NCI-H2081 (cell line): ENCODE measurements at places on chromosomes 1 and 21.

DNA sequence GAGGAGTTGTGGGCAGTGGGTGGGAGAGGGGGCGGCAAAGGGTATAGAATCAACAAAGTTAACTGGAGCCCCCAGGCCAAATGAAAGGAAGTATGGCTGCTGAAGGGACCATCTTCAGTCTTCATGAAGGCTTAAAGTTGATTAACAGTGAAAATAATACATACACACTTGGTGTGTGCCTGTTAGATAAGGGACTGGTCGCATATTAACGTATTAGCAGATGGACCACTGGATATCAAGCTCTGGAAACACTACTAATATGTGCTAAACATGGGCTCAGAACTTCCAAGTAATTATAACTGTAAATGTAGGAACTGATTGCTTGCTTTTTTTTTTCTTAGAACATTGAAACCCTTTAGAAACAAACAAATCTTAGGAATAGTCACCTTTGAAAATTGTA is 224.7 kb upstream of the KIAA0040 start:
- no peak for DNase-seq

GRCh38 chr1:168199056-168199455 is 20.3 kb downstream of the TIPRL start:
- DNase-seq: no peak

DNA sequence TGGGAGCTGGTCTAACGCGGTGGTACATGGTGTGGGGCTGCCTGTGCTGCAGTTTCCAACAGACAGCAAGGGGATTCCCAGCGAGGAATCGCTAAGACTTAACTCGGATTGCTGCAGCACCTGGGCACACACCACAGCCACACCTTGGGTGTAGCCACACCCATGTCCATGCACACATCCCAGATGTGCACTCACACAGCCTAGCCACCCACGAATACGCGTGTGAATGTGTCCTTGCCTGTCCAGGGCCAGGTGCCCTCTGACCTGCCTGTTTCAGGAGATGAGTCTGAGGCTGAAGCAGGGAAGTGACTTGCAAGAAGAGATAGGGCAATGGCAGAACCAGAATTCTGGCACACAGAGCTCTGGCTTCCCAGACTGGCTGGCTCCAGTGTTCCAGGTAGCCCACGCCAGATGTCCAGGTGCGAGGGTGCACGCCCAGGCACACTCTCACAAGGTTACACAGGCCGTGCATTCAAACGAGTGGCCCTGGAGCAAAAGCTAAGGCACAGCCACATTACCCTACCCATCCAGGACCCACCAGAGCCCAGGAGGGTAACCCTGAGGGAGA is 272.7 kb downstream of the TRABD2B start:
- DNase-seq: no peak

DNA sequence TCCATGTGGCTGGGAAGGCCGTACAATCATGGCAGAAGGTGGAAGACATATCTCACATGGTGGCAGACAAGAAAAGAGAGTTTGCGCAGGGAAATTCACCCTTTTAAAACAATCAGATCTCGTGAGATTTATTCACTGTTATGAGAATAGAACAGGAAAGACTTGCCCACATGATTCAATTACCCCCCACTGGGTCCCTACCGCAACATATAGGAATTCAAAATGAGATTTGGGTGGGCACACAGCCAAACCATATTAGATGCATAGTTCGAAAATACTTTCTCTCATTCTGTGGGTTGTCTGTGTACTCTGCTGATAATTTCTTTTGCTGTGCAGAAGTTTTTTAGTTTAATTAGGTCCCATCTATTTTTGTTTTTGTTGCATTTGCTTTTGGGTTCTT is 990.3 kb downstream of the PLA2G4A start:
- DNase-seq: no peak

GRCh38 chr1:227192163-227192562 is 126.1 kb downstream of the CDC42BPA start:
- no peak for DNase-seq

- DNase-seq: no peak
Observed at GRCh38 chr1:62285440-62285839, 33.8 kb downstream of the KANK4 start.

DNA sequence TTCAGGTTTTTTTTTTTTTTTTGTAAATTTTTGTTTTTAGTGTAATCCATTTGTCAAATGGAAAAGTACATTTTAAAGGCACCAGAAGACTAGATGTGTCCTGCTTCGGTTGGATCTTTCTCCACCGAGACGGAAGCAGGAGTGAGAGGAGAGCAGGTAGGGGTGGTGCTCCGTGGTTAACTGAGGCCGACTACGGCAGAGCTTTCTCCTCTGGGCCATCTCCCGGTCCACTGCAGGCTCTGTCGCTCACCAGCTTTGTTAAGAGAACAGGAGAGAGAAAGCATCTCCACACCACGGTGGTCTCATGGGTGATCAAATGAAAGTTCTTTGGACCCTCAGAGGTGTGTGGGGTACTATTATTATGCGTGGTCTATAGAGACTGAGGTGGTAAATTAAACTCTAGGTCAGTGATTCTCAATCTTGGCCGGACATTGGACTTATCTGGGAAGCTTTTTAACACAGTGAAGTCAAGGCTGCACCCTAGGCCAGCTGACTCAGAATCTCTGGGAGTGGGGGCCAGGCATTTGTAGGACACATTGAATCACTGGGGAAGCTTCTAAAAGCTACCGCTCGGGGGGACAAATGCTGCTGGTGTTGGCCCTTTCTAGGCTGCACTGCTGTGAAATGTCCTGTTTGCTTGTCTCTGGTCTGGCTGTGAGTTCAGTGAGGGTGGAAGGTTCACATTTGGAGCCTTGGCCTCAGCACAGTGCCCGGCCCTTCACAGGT is 25.0 kb downstream of the ABCA4 start:
- DNase-seq: no peak

DNA sequence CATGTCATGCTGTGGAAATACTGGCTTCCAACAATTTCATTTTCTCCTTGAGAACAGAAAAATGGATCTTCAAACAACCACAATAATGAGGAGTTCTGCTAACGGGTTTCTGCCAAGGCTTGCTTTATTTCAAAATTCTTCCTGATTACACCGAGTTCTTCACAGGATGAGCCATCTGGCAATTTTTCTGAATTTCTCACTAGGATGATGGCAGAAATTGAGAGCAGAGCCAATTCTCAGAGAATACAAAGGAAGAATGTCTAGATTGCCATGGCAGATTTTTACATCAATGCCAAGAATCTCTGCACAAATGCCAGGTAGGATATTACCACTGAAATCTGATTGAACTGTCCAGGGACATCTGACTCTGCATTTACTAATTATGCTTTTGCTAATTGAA is 619.0 kb upstream of the CHRM3 start:
- no peak for DNase-seq

- DNase-seq: peak; percentile 73
Observed at GRCh38 chr1:210536254-210536961, 207.7 kb downstream of the HHAT start.

DNA sequence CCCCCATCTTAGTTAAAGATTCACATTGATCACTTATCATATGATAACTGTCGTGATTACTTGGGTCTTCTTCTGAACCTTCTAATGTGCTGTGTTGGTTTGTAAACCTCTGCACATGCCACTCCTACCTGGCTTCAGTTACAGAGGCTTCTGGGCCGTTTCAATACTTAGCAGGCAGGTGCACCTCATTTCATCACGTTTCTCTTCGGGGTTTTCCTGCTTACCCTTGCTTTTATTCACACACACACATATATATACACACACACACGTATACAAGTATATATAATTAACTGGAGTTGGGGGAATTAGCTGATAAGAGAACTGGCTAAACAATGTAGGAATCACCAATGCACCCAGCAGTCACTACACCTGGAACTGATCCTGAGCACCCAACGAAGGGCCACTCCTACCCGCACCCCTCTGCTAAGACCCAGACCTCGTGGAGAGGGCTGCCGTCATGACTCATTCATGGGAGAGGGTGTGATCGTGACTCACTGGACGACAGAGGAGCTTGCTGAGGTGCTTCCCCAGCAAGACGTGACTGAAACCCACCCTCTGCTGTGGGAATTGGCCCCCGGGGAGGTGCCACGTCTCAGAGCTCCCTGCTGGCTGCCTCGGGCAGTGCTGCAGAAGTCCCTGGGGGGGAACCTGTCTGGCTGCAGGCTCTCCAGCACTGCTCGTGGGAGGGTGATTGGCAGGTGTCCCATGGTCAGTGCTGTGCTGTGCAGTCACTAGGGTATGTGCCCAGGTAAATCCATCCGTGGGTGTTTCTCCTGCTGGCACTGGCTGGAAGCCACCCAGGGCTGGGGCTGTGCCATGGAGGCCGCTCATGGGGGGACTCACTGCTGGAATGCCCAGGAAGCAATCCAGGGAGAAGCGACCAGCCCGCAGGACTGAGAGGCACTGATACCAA is 166.6 kb downstream of the DYRK1A start:
- no peak for DNase-seq

DNA sequence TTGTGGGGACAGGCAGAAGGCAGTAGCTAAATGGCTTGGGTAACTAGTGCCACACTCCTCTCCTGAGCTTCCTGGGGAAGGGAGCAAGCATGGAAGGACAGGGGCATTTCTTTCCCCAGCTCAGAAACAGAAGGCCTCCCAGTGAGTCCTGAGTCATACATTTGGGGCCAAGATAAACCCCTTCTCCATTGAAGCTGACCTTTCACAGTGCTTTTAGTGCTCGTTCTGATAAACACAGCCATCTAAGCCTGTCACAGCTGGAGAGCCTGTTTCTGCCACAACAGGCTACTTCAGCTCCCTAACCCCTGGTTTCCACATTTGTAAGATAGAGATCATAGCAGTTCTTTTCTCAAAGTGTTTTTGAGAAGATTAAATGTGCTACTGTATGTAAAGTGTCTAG is 374.0 kb downstream of the LMX1A start:
- no peak for DNase-seq

DNA sequence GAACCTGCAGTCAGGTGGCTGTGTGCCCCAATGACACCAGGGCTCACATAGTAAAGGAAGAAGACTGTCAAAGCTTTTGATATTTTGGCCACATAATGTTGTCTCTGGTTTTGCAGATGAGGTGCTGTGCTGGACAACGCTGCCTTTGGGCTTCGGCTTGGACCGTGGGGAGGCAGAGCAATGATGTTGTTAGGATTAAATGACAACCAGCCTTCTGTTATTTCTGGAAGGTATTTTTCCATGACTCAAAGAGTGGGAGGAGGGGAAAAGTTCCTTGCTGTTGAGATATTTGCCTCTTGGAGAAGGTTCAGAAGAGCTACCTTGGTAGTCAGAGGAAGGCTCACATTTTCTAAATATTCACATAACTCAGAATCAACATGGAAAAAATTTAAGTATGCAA is 187.3 kb upstream of the GALNT2 start:
- no peak for DNase-seq

DNA sequence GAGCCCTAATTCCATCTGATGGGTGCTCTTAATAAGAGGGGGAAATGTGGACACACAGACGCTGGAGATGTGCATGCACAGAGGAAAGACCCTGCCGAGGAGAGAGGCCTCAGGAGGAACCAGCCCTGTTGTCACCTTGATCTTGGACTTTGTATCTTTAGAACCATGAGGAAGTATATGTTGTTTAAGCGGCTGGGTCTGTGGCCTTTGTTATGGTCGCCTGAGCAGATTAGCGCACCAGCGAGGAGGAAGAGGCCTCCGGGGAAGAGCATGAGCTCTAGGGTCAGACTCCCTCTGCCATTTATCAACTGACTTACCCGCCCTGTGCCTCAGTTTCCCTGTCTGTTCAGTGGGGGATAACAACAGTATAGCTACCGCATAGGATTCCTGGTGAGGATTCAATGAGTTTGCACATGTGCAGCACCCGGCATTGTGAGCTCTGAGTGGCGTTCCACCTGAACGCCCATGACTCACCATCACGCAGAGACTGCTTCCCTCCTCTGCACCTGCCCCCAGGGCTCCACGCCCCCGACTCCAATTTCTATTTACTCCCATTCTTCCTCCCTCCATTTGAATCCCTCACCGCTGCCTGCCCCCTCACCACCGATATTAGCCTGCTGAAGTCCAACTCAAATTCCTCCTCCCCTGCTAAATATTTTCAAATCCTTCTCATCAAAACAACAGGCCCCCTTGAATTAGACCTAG is 67.2 kb downstream of the ATP5PO start:
- DNase-seq: peak; percentile 53

- DNase-seq: no peak
Observed at GRCh38 chr1:15039017-15039648, 114.4 kb upstream of the TMEM51 start.

- no peak for DNase-seq
Observed at GRCh38 chr1:78743626-78744025, 94.0 kb downstream of the IFI44 start.

GRCh38 chr1:234400773-234401172 is 27.5 kb downstream of the COA6 start:
- DNase-seq: no peak

DNA sequence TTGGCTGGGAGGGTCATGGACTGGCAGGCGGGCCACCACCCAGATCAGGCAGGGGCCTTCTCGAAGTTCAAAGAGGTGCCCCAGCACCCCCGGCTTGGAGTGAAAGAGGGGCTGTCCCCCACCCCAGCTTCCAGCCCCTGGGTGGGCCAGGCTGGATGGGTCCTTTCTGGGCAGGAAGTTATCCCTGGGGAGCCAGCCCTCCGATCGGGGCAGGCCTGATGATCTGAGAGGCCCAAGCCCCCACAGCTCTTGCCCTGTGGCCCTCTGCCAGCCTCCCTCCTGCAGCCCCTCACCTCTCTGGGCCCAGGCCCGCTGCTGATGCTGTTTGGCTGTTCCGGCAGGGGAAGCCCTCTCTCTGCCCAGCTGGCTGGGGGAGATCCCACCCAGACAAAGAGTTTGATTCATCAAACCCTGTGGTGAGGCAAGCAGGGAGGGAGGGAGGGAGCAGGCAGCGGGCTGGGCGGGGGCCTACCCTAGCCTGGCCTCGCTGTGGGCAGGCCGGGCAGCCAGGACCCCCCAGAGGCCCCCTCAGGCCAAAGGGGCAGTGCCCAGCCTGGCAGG is 2.5 kb downstream of the ARHGEF19 start:
- no peak for DNase-seq

DNA sequence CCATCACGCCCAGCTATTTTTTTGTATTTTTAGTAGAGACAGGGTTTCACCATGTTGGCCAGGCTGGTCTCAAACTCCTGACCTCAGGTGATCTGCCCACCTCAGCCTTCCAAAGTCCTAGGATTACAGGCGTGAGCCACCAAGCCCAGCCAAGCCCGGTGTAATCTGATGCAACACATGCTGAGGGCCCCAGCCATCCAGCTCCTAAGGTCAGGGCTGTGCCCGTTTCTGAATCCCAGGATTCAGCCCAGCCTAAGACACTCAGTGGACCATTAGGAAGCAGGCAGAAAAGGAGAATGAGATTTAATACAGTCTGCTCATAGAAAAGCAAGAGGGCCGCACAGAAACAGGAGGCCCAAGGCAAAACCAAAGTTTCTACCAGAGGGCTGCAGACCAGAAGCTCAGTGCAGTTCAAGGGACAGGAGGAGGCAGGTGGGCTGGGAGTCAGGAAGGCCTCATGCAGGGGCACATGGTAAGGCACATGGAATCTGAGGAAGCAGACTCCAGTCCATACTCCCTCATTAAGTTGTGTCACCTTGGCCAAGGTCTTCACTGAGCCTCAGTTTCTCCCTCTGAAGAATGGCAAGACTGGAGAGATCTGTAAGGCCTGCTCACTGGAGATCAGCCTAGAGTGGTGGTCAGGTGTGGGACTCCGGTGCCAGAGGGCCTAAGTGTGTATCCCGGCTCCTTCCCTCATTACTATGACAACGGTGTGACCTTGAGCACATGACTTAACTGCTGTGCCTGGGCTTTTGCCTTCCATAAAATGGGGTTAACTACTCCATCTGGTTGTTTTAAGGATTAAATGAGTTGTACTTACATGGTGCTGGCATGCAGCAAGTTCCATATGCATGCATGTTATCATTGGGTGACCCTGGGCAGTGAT is 2.4 kb upstream of the ADAM15 start:
- DNase-seq: no peak
